ENCODE measurements at places on chromosomes 1 and 21. TPM values are rescaled to one million over a fixed set of nuclear protein-coding genes. Genes with fewer than 3 reads are reported as not detected.

DNA sequence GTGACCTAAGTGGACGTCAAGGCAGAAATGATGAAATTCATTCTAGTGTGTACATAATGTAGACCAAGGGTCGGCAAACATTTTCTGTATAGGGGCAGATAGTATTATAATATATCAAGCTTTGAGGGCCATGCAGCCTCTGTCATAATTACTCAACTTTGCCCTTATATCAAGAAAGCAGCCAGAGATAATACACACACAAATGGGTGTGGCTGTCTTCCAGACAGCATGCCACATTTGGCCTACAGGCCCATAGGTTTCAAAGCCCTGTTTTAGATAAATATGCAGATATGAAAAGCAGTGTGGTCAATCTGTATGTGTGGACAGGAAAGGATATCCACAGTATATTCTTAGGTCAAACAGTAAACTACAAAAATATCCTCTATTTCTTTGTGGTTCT, 320.1 kb upstream of the FMN2 start:
- DNase-seq: no peak

DNA sequence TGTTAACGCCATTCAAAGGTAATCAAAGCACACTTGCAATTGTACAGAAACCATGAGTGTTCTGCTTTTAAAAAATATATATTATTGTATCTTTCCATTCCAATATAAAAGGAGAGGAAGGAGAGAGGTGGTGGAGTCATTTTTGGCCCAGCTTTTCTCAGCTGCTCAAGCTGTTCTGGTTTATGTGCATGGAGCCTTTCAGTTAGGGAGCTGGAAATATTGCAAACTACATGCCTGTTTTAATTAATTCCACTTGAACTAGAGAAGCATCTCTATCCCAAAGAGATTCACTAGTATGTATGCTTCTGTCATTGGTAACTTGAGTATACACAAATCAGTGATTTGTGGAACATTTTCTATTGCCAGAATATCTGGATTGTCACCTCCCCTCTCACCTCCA, 28.5 kb upstream of the C1orf105 start:
- no peak for DNase-seq

PCSK9 gene
- total RNA-seq: not detected

DNA sequence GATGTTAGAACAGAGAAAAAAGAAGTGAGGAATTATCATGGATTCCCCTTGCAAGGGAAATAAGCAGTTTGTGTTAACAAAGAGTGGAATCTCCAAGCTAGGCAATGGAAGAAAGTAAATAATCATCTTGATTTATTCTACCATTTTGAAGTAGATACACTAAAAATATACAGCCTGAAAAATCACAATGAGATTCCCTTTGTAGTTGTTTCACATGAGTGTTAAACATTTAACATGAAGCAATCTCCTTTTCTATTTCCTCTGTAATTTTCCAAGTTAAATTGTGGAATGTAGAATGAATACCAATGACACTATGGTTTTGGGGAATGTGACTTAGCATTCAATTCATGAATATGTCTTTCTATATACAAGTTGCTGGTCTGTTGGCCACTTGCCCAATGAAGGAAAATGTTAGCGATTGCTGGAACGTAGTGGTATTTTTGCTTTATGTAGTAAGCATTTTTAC, 5.7 kb downstream of the TGFB2 start:
- no peak for DNase-seq

GRCh38 chr1:14298806-14299205, 299.7 kb upstream of the KAZN start:
- no peak for DNase-seq

ILDR2 gene
- 0.24 TPM for total RNA-seq

CDA gene
- not detected for total RNA-seq

DNA sequence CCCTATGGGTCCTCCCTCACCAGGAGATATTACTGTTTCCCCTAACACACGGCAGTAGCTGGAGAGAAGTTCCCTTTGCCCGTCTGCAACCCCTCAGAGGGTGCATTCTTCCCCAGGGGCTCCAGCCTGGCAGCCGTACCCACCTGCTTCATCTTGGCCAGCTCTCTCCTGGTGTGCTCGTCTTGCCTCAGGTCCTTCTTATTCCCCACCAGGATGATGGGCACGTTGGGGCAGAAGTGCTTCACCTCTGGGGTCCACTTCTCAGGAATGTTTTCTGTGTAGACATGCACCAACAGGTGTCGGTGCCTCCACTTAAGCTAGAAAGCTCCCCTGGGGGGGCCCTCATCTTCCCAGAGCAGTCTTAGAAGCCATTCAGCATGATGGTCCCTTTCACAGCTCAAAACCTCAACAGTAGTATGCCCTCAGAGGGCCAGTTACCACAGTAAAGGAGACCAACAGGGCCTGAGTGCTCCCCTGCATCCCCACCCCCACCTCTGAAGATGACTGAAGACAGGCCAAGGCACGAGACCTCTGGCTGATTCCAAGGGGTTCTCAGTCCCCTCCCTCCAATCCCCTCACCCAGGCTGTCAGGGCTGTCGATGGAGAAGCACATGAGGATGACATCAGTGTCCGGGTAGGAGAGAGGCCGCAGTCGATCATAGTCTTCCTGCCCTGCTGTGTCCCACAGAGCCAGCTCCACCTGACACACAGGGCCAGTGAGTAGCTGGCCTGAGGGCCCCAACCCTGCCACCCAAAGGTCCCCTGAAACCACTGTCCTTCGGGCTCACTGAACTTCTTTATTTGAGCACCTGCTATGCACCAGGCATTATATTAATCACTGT, 4.3 kb downstream of the RHOC start:
- no peak for DNase-seq

- DNase-seq: no peak
Measured at GRCh38 chr1:156833603-156834002, 17.0 kb upstream of the SH2D2A start.
